Heart left ventricle (tissue), 16 donors: ENCODE measurements at places on chromosomes 6 and 20.

GRCh38 chr6:129491436-129491835 is 218.5 kb downstream of the ARHGAP18 start:
- DNase-seq = no peak

GRCh38 chr6:122869437-122870024 is 80.5 kb downstream of the SMPDL3A start:
- DNase-seq = no peak

DNA sequence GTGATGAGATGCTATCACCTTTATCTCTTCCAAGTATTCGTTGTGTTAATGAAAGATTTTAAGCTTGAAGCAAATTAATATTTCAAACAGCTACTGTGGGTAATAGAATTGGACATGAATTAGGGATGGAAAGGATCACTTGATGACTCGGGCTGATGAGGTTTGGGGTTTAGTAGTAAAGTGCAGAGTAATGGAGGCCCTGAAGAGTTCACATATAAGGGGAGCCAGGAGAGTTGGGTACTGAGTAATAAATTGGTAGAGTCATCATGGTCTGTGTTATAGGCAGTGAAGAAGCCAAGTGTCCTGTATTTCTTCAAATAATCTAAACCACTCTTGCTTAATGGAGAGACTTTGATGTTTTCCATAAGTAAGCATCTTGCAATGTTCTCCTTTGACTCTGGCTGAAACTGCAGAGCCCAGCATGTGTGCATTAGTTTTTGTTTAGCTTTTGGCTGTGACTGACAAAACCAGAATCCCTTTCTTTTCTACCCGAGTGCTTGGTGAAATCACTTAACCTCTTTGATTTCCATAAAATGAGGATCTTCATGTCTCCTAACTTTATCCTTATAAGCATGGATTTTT is 57.6 kb downstream of the L3MBTL3 start:
- no peak for DNase-seq

- DNase-seq = no peak
Observed at GRCh38 chr6:119527231-119527578, 177.6 kb upstream of the MAN1A1 start.

GRCh38 chr20:38267296-38267695 is 6.8 kb upstream of the KIAA1755 start:
- DNase-seq = no peak

DNA sequence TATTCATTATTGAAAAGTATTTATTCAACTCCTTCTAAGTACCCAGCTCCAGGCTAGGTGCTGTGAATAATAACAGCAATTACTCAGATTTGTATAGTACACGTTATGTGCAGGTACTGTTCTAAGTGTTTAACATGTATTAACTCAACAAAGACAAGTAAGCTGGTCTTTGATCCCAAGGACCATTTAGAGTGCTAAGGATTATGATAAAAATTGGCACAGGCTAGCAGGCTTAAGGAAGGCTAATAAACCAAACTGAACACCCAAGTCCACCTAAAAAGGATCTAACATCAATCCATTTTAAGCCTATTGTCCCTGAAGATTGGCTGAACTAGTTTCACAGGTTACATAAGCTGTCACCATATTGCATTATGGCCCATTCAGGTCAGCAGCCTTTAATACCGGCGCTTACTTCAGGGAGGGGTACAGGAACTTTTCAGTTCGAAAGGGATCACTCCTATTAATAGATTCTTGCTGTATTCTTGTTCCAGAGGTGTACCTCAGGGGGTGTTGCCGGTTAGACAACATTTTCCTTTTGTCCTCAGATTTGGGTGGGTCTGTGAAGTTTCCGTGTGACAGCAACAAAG is 99.0 kb upstream of the GMDS start:
- no peak for DNase-seq

- no peak for DNase-seq
Observed at GRCh38 chr6:4125500-4125899, 9.9 kb downstream of the ECI2 start.
